ENCODE measurements at places on chromosomes 7 and 10.

DNA sequence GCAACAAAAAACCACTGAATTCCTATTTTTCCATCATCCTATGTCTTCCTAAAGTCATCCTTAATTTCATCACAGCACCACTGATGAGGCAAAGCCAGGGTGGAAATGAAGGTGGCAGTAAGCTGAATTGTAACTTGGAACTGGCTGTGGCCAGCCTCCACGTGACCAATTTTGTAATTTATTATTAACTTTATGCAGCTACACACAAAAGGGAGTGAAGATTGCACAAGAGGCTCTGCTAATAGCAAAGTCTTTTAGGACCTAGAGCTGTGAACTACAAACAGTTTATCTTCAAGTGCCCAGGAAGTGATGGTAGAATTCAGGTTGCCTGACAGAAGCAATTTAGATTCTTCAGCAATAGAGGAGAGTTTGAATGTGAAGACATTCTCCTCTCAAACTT lies 176.4 kb downstream of the CCDC71L start:
- DNase-seq, result no peak

DNA sequence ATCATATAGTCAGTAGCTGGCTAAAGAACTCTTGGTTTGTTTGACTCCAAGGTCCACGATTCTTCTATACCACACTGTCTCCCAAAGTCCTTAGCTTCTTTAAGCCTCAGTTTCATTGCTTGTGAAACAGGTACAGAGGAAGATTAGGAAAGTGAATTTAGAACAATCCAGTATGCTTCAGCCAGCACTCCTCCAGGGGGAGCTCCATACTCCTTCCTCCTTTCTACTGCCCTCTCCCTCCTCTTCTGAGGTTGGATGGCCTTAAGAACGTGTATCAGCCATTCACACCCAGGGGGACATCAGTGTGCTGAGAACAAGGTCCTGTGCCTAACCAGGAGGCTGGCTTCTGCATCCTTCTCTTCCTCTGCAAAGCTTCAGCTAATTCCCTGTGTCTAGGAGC lies 54.8 kb upstream of the CALD1 start:
- DNase-seq, result no peak

- peak; percentile 34 for DNase-seq
Measured at GRCh38 chr7:50450590-50451032, 461 bp upstream of the FIGNL1 start.

- DNase-seq, result no peak
Measured at GRCh38 chr7:138867744-138868143, 69.7 kb upstream of the ATP6V0A4 start.
